ENCODE measurements at places on chromosomes 3 and 15.

GRCh38 chr15:67178569-67179210 lies 75.8 kb downstream of the AAGAB start:
- no peak for DNase-seq

GRCh38 chr15:78618064-78618463 lies 2.7 kb downstream of the CHRNA3 start:
- DNase-seq = no peak

DNA sequence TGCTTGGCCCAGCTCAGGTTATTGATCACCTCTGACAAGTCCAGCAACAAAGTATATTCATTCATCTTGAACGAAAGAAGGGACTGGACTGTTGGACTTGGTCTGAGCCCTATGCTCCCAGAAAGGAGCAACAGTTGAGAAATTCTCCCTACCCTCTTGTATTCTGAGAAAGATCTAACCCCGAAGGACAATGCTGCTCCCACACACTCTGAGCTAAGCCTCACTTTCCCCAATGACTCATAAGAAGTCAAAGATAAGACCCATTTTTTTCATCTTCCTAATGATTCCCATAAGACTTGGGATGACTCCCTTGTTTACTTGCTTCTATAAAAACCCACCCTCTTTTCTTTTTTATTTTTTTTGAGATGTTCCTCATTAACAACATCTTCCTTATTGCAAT lies 549.4 kb upstream of the MDFIC2 start:
- DNase-seq = no peak

DNA sequence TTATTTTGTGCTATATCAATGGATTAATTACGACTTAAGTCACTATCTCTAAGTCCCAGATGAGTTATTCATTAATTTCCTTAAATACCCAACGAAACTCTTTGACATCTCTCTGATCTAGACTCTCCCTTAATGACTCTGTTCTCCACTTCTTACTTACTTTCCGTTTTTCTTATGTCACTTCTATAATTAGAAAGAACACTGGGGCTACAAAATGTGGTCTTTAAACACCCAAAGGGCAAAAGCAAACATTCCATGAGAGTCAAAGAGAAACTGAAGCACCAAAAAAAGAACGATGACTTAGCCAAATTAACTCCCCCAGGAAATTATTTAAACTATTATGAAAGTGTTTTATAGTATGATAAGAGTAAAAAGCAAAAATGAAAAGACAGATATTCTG lies 166.4 kb upstream of the UBE2E2 start:
- no peak for DNase-seq

DNA sequence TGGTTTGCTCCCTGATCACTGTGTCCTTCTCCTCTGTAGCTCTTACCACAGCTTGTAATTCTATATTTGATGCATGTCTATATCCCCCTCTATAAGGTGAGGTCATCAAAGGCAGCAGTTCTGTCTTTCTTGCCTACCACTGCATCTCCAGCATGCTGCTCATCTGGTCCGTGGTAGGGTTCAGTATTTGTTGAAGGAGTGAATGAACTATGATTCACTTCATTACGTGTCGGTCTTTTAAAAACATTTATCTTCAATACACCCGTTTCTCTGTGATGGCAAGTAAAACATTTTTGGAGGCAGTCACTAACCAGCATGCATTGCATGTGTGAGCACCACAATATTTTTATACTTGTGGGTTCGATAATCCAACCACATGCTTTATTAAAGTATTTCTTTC lies 27.6 kb downstream of the CHST14 start:
- no peak for DNase-seq

- no peak for DNase-seq
Observed at GRCh38 chr3:56408761-56409196, 59.5 kb downstream of the ERC2 start.

GRCh38 chr3:52171514-52172261 lies 17.5 kb upstream of the POC1A start:
- no peak for DNase-seq

DNA sequence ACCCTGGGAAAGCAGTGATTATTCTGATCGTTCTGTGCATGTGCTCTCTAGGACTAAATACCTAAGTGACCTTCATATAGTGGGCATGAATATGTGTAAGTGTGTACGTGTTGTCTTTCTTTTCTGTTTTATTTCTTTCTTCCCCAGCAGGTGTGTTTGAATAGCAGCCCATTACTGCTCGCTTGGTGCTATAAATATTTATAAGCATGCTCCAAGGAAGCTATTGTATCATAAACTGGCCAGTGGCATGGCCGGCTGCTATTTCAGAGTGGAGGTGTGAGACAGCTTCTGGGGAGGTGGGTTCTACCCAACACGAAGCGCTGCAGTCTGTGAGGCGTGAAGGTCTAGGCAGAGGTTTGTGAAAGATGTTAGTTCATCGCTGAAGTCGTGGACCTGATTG lies 641.8 kb downstream of the NTRK3 start:
- no peak for DNase-seq

DNA sequence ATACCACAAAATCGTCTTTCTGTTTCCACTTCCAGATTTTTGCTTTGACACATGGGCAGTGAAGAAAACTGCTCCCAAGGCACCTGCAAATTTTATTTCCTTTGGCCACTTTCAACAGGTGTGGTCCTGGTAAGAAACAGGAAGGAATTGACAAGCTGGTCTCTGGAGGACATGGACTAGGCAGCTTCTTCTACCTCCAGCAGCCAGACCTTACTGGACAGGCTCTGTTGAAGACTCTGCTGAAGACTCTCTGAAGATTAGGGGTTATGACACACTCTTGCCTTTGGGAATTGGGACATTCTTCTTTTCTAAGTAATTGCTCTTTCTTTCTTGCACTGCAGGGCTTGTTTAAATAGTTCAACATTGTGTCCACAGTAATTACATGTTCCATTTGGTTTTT lies 147.7 kb upstream of the DCBLD2 start:
- no peak for DNase-seq

DNA sequence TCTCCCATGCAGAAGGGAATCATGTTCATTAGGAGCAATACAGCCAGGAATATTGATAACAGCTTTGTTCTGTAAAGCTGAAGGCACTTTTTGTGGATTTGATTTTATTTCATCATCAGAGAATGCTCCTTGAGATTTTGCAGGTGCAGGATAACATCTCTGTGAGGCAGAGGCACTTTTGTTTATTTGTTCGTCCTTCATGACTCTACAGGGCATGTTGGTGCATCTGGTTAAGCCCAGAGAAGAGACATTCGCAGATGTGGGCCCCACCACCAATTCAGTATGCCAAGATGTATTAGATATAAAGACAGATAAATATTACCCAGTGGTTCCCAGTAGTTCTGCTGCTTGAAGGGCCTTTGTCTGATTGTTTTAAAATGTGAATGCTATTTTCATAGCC lies 368.1 kb upstream of the SEMA6D start:
- DNase-seq = no peak

DNA sequence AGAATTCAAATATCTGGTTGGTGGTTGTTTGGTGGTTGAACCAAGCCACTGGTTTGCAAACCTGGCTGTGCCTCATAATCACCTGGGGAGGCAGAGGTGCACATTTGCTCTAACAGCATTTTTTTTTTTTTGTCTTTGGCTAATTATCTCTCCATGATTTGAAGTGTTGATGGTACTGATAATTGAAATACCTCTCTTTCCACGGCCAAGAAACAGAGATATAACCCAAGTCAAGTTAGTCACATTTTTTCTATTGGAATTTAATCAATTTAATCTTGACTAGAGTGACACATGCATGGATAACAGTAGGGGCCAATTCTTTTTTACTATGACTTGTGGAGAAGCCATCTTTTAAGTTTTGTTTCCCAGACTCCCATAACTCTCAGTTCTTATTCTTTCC lies 37.5 kb upstream of the SUCLG2 start:
- DNase-seq = no peak

DNA sequence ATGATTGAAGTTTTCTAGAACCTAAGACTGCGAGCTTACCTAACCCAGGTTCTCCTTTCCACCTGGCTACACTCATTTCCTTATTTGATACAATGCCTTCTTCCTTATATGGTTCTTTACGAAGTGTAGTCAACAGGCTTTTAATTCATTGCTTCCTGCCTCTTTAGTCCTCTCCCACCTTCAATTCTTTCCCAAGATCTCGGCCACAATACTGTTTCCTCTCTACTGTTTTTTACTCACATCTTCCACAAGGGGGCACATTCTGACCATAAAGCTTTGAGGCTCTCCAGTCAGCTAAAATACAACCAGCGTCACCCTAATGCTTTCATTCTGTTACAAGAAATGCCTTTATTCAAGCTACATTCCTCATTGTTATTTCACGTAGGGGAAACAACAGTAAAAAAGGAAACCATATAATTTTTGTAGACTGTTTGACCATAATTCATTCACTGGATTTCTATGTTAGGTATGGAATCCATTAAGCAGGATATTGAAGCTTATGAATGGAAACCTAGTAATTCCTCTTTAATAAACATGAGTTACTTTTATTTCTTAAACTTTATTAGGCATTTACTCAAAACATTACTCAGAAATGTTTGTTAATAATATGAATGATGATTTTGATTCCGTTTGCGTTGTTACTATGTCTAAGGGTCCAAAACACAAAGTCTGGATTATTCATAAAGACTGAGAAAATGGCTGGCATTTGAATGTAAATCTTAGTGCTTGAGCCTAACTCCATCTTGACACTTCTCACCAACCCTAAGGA lies 29.5 kb upstream of the VEPH1 start:
- DNase-seq = peak; percentile 13

DNA sequence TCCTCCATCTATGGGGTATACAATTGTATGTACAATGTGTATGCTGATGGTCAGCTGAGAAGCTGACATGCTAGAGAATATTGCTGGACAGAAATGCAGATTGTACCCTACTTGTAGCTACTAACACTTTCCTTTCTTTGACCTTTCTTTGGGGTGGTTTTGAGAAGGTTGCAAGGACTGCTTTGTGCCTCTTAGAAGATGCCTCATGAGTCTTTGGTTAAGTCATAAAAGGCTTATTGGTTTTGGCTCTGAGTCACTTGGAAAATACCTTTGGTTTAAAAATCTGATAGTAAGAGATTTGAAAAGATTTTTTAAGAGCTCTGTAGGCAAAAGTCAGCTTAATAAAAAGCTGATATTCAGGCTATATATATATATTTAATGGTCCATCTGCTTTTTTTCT lies 71.5 kb downstream of the ZMAT3 start:
- DNase-seq = no peak

- DNase-seq = no peak
Observed at GRCh38 chr15:79154483-79155135, 64.0 kb upstream of the RASGRF1 start.

DNA sequence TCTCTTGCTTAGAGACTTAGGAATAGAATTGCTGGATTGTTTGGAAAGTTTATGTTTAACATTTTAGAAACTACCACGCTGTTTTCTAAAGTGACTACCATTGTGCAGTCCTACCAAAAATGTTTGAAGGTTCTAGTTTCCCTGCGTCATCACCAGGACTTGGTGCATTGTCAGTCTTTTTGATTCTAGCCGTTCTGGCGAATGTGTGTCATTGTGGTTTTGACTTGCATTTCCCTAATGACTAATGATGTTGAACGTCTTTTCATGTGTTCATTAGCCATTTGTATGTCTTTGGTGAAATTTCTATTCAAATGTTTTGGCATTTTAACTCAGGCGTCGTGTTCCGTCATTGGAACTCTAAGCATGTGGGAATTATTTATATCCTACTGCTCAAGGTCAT lies 58.0 kb downstream of the CHD2 start:
- DNase-seq = peak; percentile 30

DNA sequence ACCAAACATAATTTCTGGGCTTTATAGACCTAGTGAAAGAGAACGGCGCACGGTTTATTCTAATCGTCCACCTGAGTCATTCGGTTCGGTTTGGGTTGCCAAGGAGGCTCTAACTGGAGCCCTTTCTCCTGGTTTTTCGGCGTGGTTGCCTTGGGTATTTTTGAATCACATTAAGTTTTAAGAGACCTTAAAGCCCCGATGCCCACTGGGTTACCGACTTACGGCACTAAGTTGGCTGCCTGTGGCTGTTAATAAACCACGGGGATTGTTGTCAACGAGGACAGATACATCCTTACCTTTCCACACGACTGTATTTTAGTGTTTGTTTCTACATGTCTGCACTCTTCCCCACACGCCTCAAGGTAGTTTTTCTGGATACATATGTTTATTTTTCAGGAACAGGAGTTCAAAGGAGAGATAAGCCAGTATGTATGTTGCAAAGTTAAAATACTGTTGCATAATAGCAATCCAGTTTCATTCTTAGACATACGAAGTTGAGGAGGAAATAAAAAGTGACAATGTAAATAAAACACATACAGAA lies 1.2 kb upstream of the ANP32A start:
- no peak for DNase-seq

GRCh38 chr15:84586696-84587095 lies 14.1 kb upstream of the ZSCAN2 start:
- no peak for DNase-seq

DNA sequence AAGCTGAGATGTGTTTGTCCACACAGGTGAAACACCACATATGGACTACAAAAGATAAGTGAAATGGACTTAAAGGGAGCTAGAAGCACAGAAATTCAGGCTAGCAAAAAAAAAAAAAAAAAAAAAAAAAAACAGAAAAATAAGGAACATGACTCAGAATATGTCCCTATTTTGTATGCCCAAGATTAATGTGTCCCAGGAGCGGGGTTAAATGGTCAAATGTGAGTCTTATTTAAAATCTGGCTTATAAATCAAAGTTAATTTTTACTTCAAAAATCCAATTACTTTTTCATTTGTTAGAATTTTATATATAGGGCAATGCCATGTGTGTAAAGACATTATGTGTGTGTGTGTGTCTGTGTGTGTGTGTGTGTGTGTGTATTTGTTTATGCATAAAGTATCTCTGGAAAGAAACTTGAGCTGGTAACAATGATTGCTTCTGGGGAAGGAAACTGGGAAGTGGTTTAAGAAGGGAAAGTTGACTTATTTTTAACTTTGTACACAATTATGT lies 986.5 kb downstream of the ROBO2 start:
- DNase-seq = no peak

GRCh38 chr3:194329583-194329965 lies 21.6 kb downstream of the CPN2 start:
- no peak for DNase-seq

DNA sequence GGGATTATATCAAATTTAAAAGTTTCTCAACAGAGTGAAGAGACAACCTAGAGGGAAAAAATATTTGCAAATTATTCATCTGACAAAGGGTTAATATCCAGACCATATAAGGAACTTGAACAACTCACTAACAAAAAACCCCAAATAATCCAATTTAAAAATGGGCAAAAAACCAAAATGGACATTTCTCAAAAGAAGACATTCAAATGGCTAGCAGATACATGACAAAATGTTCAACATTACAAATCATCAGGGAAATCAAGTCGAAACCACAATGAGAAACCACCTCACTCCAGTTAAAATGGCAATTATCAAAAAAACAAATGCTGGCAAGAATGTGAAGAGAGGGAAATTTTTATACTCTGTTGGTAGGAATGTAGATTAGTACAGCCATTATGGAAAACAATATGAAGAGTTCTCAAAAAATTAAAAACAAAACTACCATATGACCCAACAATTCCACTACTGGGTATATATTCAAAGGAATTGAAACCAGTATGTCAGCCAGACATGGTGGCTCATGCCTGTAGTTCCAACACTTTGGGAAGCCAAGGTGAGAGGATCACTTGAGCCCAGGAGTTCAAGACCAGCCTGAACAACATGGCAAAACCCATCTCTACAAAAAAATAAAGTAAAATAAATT lies 88.5 kb downstream of the CSNK1G1 start:
- no peak for DNase-seq

- no peak for DNase-seq
Observed at GRCh38 chr3:64684715-64685261, 3.0 kb downstream of the ADAMTS9 start.

Measured in stimulated activated CD4-positive, alpha-beta T cell treated with anti-CD3 and anti-CD28 coated beads, Interleukin-12 subunit alpha, Interleukin-12 subunit beta, amount 100 ng/mL, for 48 hours (primary cell).